ENCODE measurements at places on chromosomes 12 and 14.

- no peak for DNase-seq
Measured at GRCh38 chr12:33054371-33054770, 157.8 kb upstream of the PKP2 start.

DNA sequence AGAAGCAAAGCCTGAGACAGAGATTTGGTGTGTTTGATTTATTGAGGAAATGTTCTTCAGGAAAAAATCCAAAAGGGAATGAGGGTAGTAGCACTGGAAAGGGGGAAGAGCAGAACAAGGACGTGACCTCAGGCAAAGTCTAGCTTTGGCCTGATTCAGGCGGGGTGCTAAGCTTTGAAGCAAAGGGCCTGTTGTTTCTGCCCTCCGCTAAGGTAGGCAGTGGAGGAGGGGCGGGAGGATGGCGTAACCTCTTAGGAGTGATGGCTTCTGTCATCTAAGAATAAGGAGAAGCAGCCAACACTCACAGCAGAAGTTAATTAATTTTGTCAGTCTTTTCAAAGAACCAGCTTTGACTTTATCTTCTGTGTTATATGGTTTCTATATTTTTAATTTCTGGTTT lies 20.4 kb downstream of the ABHD12B start:
- no peak for DNase-seq

DNA sequence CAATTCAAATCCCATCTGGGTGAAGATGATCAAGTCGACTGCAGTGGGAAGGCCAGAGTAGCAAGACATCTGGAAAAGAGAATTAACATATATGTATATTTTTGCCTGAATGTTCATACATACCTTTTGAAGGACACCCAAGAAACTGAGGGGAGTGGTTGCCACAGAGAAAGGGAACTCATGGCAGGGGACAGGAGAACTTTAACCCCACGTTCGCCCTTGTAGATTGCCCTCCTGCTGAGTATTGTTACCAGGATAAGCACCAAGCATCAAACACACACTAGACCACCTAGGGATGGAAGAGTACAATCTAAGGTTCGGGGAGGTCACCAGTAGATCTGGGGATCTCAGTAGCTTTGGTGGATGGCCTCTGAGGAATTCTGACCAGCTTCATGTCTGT lies 9.7 kb downstream of the KRT1 start:
- no peak for DNase-seq

DNA sequence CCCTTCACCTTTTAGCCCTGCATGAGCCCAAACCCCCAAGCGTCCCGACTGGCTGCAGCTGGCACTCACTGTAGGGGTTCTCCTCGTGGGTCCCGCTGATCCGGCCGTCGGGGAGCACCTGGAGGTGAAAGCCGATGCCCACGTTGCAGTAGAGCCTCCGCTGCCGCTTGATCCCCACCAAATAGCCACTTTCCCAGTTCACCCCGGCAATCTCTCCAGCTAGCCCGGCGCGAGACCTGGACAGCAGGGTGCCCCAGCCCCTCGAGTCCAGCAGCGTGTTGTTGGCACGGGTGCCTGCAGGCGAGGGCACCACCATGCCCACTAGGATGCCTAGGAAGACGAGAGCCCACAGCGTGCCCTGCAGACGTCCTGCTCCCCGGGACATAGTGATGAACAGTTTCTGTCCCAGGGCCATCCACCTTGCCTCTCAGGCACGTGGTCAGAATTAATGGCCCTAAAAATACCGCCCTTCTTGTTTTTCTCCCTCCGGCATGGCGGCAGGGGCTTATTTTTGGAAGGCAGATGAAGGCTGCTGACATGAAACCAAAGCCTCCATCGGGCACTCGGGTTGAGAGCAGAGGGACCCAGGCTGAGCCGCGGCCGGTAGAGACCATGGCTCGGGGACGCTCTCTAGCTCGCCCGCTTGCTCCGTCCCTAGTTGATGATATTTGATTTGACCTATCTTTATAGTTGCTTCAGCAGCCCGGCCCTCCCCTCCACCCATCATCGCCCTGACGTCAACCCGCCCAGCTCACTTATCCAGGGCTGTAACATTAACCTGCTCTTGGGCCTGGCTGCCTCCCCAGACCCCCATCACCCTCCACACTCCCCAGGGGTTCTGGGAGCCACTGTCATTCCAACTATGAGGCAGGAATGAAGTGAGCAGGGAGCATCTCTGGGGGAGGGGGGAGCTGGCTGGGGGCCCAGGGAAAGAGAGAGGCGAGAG lies at the start of gene FGF6:
FGF6 (minus strand) TSS at position 660 of the 946 bp plus-strand sequence; CDS start at position 415, 245 bp downstream.
- no peak for DNase-seq

DNA sequence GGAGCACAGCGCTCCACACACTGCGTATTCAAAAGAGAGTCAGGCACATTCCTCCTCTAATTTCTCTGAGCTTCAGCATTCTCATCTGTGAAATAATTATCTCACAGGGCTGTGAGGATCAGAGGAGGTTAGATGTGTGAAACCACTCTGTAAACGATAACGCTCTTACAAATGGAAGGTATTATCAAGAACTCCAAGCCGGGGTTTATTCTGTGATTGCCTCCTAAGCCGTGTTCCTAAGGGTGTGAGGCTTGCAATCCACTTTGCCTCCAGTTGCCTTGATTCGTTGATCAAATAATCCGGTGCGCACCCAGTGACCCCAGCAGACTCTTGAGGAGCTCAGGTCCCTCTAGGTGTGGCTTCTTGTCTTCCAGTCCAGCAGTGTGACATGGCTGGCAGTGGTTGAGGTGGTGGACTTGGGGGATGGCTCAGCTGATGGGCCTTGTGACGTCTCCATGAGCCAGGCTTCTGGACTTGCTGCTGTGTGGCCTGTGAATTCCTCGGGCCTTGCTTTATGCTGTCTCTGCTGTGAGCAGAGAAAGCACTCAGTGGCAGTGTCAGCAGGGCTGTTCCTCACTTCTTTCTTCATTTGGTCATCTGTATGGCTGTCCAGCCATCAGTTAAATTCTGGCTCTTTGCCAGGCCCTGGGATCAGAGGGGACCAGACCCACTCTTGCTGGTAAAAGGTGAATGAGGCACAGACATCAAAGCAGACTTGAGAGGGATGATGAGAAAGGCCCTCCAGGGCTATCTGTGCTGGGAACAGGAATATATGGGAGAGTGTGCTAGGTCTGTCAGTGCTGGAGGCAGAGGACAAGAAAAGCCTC lies 71.0 kb downstream of the SLC25A47 start:
- DNase-seq: no peak

DNA sequence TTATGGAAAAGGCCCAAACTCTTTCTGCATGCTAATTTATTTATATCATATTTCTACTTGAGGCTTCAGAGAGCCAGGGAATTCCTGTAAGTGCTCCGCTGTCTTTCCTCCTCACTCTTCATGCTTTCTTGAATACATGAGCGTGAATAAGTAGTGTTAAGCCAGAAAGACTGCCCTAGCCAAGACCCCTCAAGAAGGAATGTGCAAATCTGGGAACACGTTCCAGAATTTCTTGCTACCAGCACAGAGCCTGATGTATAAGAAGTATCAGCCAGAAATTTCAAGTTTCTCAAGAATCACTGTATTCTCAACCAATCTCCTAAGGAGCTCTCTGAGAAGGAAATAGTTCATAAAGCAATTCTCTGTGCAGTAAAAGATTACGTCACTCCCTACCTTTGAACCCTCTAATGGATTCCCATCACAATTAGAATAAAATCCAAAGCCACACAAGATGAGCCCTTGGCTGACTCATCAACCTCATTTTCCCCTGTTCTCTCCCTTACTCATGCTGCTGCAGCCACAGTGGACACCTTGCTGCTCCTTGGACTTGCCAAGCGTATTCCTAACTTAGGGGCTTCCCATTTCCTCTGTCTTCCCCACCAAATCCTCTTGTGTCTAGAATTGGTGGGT lies 6.9 kb upstream of the TSPAN8 start:
- no peak for DNase-seq

DNA sequence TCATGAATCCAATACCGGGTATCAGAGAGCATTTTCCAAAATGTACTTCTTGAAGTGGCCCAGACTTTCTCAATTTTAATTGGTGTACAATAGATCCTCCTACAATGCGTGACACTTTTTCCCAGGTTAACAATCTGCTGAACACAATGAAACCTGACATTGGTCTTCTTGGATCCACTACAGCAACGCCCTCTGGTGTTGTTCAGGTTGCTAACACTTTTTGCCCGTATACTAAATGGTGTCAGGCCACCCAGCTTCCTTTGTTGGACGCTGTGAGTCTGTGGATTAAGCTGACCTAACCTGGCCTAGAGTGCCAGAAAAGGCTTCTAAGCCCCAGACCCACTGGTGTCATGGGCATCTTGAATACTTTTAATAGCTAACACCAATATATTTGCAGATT lies 89.2 kb downstream of the KCNK10 start:
- DNase-seq: no peak

DNA sequence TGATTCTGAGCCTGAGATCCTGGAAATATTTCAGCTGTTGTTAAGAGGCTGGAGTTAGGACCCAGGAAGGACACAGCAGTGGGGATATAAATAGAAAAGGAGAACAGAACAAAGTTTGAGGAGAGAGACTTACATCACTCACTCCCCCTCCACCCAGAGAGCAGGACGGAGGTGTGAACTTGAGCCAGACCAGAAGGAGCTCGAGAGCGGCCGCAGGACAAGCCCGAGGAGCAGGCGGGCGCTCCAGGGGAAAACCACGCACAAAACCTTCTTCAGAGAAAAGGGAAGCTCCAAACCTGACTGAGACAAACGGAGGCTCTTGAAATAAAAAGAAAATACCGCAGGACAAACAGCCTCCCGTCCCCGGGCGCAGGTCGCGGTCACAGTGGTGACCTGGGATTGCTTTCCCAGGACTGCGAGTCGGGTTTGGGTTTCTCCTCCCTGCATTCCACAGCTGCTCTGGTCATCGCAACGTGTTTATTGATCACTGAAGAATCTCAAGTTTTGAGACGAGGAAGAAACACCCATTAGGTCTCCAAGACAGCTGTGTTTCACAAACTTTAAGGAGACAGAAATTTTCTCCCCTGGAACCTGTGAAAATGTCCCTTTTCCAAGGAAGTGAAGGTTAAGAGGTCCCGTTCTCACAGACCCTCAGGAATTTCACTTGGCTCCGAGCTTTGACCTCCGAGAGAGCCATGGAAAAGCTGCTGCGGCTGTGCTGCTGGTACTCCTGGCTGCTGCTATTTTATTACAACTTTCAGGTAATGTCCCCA lies at the start of gene ADGRD1:
ADGRD1 (plus strand) TSS at position 137 of the 773 bp plus-strand sequence; CDS start at position 696, 559 bp downstream.
- no peak for DNase-seq

DNA sequence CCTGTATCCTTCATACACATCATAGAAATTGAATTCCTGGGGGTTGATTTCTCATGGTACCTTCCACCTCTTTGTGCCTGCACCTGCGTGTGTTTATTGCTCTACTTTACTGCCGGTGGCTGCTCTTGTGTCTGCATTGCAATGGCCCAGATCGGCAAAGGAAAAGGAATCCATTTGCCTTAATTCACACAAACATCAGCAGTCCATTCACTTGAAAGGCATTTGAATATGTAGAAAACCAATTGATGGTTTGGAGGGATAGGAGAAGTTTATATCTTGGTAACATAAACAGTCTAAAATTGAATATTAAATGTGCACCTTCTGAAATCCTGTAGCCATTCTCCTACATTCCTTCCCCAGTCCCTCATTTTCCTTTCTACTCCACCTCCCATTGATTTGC lies 74.0 kb downstream of the SNAPC1 start:
- DNase-seq: no peak

- DNase-seq: no peak
Measured at GRCh38 chr14:90023176-90023896, 38.5 kb upstream of the KCNK13 start.

GRCh38 chr14:23454445-23454856 lies 15.1 kb upstream of the NGDN start:
- no peak for DNase-seq

DNA sequence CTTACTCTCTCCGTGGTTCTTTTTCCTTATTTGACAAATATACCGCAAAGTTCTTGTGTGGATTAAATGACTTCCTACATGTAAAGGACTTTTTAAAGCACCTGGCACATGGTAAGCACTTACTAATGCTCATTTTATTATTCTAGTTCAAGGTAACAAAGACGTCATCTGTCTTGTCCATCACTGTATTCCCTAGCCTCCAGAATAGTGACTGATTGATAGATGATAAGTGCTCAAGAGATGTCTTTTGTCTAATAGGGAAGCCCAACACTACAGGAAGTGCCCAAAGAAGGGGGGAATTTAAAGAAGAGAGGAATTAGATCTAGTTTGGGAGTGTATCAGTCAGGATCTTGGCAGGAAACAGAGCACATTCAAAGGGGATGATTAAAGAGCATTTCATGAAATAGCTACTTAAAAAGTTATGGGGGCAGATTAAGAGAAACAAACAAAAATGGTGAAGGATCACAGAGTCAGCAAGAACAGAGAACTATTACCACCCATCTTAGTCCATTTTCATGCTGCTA lies 151.9 kb downstream of the GXYLT1 start:
- DNase-seq: no peak

- DNase-seq: no peak
Measured at GRCh38 chr12:75389061-75389460, 1.8 kb upstream of the GLIPR1L2 start.

- DNase-seq: no peak
Measured at GRCh38 chr12:74619884-74620283, 82.2 kb downstream of the ATXN7L3B start.

DNA sequence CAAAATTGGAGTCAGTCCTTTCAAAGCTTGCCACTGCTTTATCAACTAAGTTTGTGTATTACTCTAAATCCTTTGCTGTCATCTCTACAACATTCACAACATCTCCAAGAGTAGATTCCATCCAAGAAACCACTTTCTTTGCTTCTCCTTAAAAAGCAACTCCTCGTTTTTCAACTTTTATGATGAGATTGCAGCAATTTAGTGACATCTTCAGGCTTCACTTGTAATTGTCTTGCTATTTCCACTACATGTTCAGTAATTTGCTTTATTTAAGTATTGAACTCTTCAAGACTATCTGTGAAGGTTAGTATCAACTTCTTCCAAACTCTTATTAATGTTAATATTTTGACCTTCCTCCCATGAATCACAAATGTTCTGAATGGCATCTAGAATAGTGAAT lies 747.9 kb downstream of the TMTC2 start:
- no peak for DNase-seq

- no peak for DNase-seq
Measured at GRCh38 chr12:100661300-100661951, 87.9 kb downstream of the GAS2L3 start.

- DNase-seq: no peak
Measured at GRCh38 chr12:113065126-113066007, 8.8 kb downstream of the DTX1 start.

DNA sequence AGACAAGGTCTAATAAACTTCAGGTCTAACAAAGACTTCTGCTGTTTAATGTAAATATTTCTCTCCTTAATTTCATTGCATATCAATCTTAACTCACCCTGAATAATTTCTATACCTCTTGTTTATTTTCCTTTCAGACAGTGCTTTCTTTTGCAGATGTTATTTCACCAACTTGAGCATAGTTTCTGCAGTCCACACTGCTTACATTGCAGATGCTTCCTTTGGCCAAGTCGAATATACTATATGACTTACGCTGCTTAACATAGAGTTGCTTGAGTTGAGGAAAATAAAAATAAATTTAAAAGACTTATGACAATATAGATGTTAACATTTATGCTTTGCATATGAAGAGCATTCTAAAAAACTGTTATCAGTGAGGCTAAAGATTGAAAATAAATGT lies 217.7 kb downstream of the PTPRO start:
- no peak for DNase-seq

- DNase-seq: no peak
Measured at GRCh38 chr14:20970647-20970982, 15.3 kb downstream of the RNASE2 start.

GRCh38 chr12:6204533-6205143 lies 4.4 kb downstream of the CD9 start:
- no peak for DNase-seq

- DNase-seq: no peak
Measured at GRCh38 chr12:93621986-93622385, 49.5 kb downstream of the SOCS2 start.

Data from GM12892 (cell line).